NCI-H1417 (cell line): ENCODE measurements at places on chromosomes 5 and 9.

DNA sequence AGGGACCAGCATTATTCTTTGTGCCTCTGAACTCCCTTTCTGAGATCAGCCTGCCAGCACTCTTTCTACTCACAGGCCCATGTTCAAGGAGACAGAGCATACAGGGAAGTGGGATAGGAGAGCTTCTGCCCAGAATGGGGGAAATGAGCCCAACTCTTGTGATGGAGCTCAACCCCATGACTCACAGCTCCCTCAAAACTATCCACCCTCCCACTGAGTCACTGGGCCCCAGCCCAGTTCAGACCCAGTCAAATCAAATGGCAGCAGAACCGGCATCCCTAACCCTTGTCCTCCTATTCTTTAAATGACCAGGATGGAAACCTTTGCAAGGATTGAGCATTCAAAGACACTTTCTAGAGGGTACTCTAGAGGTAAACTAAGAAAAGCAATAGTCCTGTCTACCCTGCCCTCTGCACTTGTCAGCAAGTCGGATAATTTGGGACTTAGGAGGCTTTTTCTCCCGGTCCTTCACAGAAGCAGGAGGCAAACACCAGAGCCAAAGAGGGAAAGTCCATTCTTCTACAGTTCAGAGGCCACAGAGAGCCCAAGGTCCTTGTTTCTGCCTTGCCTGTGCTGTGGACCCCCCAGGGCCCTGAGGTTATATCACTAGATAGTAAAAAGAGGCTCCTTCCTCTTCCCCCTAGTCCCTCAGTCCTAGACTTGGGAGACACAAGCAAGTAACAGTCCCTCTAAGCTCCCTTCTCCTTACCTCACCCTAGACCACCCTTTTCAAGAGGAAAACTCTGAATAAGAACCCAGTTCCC, 3.2 kb downstream of the ATOSB start:
- DNase-seq = no peak

GRCh38 chr5:5719292-5719691, 296.8 kb downstream of the ICE1 start:
- peak; percentile 26 for DNase-seq

DNA sequence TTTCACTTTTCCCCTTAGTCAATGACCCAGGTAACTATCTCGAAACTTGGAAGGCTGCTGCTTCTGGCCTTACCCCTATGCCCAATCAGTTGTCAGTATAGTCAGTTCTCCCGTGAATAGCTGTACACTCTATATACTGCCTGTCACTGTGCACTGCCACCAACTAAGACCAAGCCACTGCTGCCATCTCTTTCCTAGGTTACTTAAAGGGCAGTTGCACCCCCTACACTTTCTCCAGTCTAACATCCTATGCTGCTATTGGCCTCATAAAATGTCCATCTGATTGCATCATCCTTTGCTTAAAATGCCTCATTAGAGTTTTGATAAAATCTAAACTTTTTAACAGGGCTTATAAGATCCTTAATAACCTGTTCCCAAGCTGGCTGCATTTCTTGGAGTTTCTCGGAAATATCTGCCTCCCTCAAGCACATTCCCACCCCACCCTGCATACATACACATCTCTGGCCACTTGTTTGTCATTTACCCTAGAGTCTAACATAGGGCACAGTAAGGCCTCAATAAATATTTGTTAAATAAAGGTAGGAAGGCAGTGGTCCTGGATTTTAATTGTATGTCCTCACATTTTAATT, 32.8 kb upstream of the TNFAIP8 start:
- no peak for DNase-seq

GRCh38 chr5:109199289-109199688, 210.5 kb downstream of the PJA2 start:
- no peak for DNase-seq

DNA sequence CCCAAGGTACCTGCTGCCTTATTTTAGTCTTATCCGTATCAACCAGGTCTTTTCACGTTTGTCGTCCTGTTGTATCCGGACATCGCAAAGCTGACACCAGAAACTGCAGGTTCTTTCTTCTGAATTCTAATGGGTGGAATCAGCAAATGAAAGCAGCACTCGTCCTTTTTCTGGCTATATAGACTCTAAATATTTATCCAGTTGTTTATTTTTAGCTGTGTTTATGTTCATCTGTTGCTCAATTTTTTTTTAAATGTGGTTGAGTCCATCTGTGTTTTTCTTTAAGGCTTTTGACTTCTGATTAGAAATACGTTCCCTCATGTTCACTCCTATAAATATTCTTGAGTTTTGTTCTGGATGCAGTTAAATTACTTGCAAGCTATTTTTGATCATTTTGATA, 831.7 kb downstream of the MTRR start:
- no peak for DNase-seq

- no peak for DNase-seq
These were observed 58.4 kb upstream of the SARDH start for GRCh38 chr9:133796562-133796961.

GRCh38 chr5:146789712-146790653, 88.6 kb downstream of the PPP2R2B start:
- no peak for DNase-seq

GRCh38 chr5:123476731-123477130, 35.2 kb upstream of the CSNK1G3 start:
- DNase-seq = no peak

- DNase-seq = no peak
These were observed 466.4 kb upstream of the SMC2 start for GRCh38 chr9:103627731-103628130.

GRCh38 chr9:34079181-34079580, 30.5 kb upstream of the UBAP2 start:
- no peak for DNase-seq

- DNase-seq = no peak
These were observed 39.2 kb downstream of the IRF1 start for GRCh38 chr5:132451387-132451786.

GRCh38 chr5:95628933-95629332, 9.0 kb downstream of the GPR150 start:
- no peak for DNase-seq
